ENCODE measurements at places on chromosomes 5 and 9.

- no peak for DNase-seq
Measured at GRCh38 chr5:135706474-135706873, 127.7 kb upstream of the CXCL14 start.

GRCh38 chr5:162916368-162916767 is 521.0 kb upstream of the CCNG1 start:
- no peak for DNase-seq

- no peak for DNase-seq
Measured at GRCh38 chr9:133108794-133109641, 12.0 kb downstream of the RALGDS start.

- DNase-seq = no peak
Measured at GRCh38 chr5:8767746-8768145, 778.1 kb downstream of the SEMA5A start.

DNA sequence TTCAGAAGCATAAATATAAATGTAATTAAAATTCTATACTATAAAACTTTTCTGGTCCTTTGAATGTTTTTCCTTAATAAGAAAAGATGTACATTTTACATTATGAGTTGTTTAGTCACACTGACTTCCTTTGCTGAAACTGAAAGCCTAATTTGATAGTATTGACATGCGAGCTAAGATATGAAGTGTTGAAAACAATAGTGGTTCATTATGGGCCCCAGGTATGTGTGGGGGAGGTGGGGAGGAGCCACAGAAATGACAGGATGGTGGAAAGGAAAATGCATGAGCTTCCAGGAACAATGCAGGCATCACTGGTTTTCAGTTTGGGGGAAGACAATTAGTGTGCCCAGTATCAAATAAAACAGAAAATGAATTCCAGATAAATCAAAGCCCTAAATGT is 35.4 kb upstream of the RLN1 start:
- no peak for DNase-seq

DNA sequence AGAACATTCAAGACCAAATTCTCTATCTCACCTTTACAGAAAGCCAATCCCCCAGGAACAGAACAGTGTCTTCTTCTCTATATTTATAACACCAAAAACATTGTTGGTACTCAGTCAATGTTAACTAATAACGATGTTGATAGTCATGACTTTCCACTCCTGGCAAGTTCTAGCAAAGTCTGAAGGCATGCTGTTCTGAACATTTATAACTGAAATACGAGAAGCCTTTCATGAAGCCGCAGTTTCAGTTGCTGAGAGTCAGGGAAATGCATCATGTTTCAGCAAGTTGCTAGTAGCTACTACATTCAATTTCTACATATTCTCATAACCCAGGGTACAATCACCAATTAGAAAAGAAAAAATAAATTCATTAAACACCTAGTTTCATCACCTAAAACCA is 301.4 kb downstream of the PDE4D start:
- no peak for DNase-seq

DNA sequence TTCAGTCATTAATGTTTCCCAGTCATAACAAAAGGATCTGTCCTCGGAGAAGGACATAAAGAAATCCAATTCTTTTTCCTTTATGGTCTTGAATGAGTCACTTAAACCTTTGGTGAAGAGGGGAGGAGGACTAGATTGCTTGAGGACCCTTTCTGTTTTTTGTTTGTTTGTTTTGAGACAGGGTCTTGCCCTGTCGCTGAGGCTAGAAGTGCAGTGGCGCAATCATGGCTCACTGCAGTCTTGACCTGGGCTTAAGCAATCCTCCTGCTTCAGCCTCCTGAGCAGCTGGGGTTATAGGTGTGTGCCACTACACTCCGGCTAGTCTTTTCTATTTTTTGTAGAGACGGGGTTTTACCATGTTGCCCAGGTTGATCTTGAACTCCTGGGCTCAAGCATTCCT is 12.3 kb downstream of the TIGD6 start:
- DNase-seq = no peak

GRCh38 chr9:80883426-80883825 is 805.9 kb downstream of the TLE1 start:
- DNase-seq = no peak

- DNase-seq = no peak
Measured at GRCh38 chr5:133830911-133831310, 137.5 kb downstream of the C5orf15 start.

GRCh38 chr5:54296386-54296785 is 14.0 kb downstream of the ARL15 start:
- DNase-seq = no peak

GRCh38 chr5:68070591-68071281 is 144.8 kb upstream of the PIK3R1 start:
- no peak for DNase-seq

DNA sequence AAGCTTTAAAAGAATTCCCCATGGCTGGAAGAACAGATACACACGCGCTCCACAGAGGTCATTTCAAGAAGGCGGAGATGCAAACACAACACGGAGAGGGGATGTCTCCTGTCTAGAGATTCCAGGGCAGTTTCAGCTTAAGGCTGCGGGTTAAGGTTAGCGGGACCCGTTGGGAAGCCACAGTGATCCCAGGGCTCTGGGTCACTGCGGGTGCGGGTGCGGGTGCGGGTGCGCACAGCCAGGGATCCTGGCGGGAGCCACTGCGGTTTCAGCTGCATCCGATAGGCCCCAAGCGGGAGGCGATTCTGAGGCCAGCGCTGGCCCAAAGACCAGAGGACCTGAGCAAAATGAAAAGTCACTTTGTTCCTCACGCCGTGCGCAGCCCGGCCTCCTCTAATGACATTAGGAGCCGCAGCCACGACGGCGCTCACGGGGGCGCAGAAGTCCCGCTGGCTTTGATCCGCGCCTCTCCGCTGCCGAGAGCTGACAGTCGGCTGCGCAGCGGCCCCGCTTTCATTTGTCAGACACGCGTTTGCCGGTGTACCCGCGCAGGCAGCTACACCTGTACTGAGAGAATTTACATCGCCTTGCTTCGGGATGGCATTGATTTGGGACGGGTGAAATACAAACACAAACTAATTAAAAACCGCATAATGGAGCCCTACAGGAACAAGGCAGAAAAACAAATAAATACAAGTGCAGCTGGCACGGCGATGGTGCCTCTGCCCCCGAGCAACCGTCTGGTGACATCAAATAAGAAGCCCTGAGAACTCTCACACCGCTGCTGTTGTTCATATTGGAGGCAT is 5.3 kb upstream of the IRX1 start:
- no peak for DNase-seq

GRCh38 chr5:31671339-31671741 is 32.4 kb downstream of the PDZD2 start:
- no peak for DNase-seq

- no peak for DNase-seq
Measured at GRCh38 chr5:131825404-131826013, 28.7 kb upstream of the FNIP1 start.

GRCh38 chr9:27337833-27338526 is 41.0 kb upstream of the EQTN start:
- no peak for DNase-seq

DNA sequence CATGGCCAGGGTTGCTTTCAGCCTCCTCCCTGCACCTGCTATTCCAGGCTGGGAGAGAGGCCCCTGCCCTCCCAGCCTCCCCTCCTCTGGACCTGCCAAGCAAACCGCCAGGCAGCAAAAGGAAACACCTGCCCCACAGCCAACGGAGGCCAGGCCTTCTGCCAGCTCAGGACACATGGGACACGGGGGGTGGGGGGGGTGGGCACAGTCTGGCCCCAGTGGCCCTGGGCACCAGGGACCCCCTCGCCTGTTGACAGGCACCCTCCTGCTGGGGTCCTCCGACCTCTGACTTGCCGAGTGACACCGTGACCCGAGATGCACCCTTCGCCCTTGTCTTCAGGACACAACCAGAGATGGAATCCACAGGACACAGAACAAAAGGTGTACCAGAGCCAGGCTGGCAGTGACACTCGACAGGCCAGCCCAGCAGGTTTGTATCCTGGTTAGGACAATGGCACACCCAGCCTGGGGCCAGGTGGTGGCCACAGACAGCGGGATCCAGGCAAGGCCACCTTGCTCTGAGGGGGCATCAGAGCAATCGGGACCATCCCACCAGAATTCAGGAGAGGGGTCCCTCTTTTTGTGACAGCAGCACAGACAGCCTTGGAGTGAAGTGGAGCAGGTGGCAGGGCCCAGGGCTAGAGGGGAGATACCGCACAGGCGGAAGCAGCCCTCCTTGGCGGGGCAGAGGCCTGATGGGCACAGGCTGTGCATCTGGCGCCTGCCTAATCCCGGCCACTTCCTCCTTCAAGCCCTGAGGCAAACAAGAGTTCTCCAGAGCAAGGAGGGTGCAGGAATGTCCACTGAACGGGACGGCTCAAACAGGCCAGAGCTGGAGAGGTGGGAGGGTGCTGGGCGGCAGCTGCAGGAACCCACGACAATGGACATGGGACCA is 1.3 kb upstream of the TMEM210 start:
- DNase-seq = no peak
